ENCODE measurements at places on chromosomes 16 and 17.

- no peak for DNase-seq
These were observed 10.5 kb upstream of the NKD1 start for GRCh38 chr16:50537533-50538290.

DNA sequence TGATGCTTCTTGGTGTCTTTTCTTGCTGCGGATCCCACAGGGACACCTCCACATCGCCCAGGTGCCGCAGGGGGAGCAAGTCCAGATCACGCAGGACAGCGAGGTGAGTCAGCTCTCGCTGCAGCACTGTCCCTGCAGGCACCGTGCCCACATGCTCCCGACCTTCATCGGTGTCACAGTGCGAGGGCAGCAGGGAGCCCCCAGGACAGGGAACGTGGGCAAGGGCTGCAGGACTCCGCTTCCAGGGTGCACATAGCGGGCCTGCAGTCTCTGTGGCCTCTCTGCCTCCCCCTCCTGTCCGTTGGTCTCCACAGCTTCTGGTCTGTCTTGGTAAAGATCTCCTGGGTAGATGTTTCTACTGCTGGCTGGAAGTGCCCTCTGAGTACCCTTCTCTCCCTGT, 84.1 kb downstream of the BANP start:
- DNase-seq, result no peak

- DNase-seq, result no peak
These were observed 357.6 kb upstream of the C16orf82 start for GRCh38 chr16:26709175-26709574.

DNA sequence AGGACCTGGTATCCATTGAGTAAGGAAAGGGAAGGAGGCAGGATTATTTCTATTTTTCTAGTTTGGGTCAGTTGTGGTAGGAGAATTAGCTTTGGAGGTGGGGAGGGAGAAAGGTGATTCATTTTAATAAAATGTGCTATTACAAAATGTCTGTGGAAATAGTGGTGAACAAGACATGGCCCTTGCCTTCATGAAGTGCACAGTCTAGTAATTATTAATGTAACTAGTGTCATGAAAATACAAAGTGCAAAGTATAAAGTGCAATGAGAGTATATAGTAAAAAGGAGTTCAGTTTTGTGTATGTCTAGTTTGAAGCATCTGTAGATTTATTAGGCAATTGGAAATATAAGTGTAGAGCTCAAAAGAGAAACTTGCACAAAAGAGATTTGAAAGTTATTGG, 11.9 kb downstream of the NFATC3 start:
- no peak for DNase-seq

GRCh38 chr16:30786115-30786935, 680 bp downstream of the ZNF629 start:
- no peak for DNase-seq

DNA sequence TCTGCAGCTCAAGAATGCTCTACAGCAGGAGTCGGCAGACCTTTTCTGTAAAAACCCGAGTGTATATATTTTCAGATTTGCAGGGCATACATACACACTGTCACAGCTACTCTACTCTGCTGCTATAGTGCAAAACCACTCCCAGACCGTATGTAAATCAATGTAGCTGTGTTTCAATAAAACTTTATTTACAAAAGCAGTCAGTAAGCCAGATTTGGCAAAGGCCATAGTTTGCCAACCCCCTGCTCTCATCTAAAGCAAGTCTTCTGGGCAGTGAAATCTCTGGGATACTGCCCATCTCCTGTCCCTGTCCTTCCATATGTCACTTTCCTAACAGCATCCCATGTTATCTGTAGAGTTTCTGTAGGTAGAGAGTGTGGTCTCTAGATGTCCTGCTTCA, 57.2 kb upstream of the GSG1L start:
- no peak for DNase-seq

- DNase-seq, result peak; percentile 56
These were observed 37.7 kb downstream of the SCNN1B start for GRCh38 chr16:23339787-23340186.

All from epithelial cell of prostate (primary cell).